IPS-NIHi11 (cell line): ENCODE measurements at places on chromosomes 12 and 14.

DNA sequence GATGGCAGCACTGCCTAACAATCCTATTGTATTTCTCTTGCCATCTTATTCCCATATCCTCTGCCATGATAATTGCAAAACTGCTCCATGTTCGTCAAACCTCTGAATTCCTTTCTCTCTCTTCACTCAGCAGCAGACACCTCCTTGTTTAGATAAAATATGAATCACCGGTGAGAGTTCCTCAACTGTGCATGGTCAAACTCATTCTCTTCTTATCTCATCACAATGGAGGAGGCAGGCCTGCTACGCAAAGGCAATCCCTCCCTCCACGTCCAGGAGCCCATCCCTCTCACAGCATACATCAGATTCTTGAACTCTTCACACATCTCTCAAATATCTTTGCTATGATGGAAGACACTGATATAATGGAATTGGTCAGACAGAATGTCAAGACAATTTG is 90.1 kb upstream of the DAAM1 start:
- DNase-seq, result no peak

DNA sequence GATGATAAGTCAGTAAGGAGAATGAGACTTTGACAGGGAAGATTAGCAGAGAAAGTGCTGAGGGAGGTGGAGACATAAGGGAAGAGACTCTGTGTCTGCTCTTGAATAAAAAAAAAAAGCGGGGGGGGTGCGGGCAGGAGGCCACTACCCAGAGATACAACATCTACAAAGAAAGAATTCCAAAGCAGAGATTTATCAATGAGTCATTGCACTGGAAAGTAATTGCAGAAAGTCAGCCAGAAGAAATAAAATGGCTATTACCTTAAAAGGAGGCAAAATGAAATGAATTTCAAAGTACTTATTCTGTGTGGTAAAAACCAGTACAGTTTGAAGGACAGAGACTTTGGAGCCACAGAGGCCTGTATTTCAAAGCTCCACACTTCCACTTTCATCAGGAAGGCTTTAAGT is 267.1 kb upstream of the PRKD1 start:
- no peak for DNase-seq

- DNase-seq, result no peak
Observed at GRCh38 chr14:63486738-63487137, 56.4 kb downstream of the PPP2R5E start.

GRCh38 chr12:39835517-39836489 is 216.2 kb upstream of the ABCD2 start:
- no peak for DNase-seq

DNA sequence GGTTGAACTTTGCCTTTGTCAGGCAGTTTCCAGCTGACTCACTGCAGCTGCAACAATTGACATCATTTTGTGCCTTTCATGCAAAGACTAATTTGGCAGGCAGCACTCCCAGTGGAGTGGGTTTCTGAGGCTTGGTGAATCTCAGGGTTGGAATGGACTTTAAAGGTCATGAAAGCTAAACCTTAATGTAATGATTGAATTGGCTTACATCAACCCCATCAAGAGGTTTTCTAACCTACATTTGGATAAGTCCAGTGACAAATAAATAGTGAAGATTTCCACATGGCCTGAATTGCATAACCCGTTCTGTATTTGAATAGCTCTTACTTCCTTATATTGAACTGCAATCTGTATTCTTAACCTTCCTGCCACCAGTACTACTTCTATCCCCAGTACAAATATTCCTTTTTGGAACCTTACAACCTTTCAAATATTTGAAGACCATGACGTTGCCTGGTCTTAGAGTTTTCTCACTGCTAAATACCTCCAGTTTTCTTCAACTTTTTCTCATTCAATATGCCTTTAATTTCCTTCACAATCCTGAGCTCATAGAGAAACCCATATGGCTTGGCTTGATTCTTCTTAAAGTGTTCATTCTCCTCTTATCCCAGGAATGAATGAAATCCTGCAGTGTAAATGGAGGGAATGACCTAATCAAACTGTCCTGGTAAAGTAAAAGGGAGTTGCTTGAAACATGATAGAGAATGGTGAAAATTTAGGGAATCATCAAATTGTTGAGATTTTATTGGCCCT is 168.1 kb upstream of the NOVA1 start:
- no peak for DNase-seq

DNA sequence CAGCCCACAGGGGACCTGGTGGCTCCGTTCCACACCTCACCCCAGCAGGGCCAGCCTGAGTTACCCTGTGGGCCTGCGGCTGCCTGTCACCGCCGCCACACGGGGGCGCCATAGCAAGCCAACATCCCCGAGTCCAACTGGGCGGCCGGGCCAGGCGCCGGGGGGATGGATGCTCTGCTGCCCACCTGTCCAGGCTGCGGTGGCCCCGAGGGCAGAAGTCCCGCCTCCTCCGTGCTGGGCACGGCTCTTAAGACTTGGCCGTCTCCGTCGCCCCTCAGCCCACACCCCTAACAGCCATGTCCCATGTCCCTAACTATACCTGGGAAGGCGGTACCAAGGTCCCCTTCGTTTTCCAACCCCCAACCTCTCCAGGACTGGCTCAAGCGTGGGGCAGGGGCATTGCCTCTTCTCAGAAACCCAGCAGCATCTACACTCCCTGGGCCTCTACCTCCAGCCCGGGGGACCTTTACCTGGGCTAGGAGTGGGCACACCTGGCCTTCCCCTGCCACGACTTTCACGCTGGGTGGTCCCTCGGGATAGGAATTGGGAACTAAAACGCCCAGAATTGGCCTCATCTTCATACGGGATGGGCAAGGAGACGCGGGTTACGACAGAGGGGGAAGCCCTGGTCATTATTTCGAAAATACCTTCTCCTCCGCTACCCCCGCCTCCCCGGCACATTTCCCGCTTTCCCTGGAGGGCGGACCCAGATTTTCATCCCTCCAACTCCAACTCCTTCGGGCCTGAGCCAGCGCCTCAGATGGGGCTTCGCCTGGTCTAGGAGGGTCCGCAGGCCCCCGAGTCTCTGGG is 1.1 kb upstream of the CYP46A1 start:
- peak; percentile 89 for DNase-seq

- DNase-seq, result no peak
Observed at GRCh38 chr12:127681151-127681754, 585.7 kb upstream of the TMEM132C start.

DNA sequence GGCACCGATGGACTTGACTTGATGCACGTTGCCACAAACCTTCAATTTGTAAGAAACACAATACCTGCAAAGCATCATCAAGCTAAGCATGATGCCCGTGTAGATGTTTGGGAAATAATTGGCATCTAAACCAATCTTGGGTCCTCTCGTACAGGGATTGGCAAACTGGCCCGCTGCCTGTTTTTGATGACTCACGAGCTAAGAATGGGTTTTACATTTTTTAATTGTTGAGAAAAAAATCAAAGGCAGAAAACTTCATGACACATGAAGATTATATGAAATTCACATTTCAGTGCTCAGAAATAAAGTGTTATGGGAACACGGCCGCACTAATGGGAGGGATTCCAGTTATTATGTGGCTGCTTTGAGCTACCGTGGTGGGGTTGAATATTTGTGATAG is 10.9 kb downstream of the MTA1 start:
- peak; percentile 18 for DNase-seq

- DNase-seq, result no peak
Observed at GRCh38 chr12:49220972-49221371, 32.1 kb upstream of the TUBA1A start.

GRCh38 chr12:27936196-27936595 is 36.3 kb downstream of the PTHLH start:
- DNase-seq, result no peak

- DNase-seq, result no peak
Observed at GRCh38 chr12:44157359-44157758, 321.5 kb downstream of the TMEM117 start.

DNA sequence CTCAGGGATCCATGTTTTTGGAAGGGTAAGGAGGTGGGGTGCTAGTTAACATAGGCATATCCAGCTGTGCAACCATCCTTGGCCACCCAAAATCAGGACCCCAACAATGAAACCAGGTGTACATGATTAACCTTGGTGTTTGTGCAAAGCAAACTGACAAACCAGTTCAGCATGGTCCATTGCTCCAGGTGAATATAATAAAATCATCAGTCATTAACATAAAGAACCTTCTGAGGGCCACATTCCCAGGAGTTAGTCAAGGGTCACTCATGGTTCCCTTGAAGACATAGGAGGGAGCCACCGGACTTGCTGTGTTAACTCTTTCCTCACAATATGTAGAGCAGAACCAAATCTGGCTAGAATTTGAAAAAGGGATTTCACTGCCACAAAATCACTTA is 17.8 kb downstream of the SLC38A2 start:
- DNase-seq, result peak; percentile 36

DNA sequence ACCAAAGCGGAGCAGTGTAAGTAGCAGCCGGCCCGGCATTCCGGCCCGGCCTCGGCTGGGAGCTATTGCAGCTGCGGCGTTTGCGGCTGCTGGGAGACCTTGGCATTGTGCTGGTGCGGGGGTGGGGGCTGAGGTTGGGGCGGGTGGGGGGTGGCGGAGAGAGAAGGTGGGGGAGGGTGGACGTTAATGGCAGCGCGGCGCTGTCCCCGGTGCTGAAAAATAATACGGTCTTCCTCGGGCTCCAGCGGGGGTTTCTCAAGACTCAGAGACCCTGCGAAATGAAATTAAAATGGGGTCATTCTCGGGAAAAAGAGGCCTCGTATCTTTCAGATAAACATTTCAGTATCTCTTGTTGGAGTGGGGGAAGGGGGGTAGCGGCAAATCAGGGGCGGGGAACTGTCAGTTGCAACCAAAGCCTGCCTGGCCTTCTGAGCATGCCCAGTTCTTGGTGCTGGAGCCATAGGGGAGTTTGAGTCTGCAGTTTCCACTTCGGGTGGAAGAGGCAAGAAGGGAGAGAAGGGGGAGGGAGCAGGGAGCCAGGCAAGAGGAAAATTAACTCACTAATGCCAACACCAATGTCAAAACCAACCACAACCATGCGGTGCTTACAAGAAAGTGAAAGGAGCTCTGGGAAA is 414 bp downstream of the UNC79 start:
- DNase-seq, result peak; percentile 76

DNA sequence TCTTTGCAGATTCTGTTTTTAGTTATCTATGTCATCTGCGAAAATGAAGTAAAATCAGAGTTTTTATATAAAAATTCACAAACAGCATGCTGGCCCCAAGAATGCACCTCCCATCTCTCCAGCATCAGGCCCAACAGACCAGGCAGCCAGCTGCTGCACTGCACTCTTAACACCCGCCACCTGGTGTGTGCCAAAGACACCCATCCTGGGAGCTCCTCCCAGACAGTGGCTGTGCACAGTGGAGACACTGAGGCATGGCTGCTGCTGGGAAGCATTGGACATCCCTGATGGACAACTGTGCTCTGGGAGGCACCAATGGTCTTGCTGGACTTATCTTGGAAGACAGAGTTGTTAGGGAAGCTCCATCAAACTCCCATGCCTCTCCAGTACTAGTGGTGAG is 817.2 kb downstream of the TMEM121 start:
- DNase-seq, result no peak

GRCh38 chr14:97106609-97107008 is 309.4 kb downstream of the VRK1 start:
- no peak for DNase-seq

GRCh38 chr12:759628-760027 is 7.2 kb downstream of the WNK1 start:
- DNase-seq, result no peak

- DNase-seq, result no peak
Observed at GRCh38 chr14:83470959-83471695, 1937.5 kb upstream of the SEL1L start.

DNA sequence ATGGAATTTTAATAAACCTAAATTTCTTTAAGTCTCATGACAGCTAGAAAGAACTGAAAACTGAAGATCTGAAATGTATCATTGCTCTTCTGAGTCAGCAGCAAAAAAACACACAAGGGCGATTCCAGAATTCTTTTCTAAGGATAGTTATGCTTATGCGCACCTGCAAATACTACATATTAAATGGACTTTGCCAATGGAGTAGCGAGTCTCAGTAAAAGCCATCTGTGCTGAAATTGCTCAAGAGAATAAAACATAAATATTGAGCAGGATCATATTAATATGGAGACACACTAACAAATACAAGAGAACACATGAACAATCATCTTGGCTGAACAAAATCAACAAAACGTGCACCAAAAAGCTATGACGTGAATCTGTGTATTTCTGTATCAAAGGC is 73.7 kb downstream of the CPNE8 start:
- DNase-seq, result no peak

GRCh38 chr12:64877363-64878004 is 53.0 kb downstream of the TBC1D30 start:
- DNase-seq, result no peak

DNA sequence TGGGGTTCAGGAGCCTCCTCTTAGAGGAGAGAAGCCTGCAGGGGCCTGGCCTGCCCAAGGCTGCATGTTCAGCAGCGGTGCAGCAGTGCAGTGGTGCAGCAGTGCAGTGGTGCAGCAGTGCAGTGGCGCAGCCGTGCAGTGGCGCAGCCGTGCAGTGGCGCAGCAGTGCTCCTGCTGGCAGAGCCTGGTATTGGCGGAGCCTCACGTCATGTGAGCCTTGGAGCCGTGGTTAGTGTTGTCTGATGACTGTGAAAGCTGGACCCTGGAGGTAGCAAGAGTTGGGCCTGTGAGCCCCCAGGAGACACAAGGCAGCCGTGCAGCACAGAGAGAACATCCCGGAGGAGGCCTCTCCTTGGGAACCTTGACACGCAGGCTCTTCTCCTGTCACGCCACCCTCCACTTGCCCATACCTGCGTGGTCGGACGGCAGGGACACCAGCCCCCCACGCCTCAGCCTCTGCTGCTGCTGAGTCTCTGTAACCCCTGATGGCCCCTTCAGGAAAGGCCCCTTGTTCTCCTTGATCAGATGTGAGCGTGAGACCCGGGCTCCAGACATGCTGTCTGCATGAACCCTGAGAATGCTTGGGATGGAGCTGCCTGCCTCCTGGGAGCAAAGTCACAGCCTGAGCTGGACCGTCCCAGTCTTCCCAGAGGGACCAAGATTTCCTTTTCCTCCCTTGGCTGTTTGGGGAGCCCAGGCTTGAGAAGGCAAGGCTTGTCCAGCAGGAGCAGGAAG is 193.7 kb downstream of the KIF26A start:
- no peak for DNase-seq

DNA sequence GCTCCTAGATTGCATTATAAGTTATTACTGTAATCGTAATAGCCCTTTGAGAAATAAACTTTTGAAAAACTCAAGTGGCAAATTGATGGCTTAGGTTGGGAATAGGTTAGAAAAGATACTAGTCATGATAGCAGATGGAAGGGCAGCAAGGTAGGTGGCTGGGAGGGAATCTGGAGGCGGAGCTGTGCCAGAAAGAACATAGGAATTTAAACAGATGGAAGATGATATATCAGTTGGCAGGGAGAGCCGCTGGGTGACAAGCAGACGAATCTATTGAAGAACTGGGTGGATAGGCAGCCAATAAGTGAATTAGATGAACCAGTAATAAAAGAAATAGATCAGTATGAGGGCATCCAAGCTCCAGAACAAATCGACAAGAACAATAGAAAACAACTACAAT is 142.1 kb downstream of the CNTN1 start:
- DNase-seq, result no peak

GRCh38 chr14:67856827-67857226 is 37.2 kb downstream of the RAD51B start:
- no peak for DNase-seq

- no peak for DNase-seq
Observed at GRCh38 chr12:16002880-16003279, 91.7 kb downstream of the DERA start.

GRCh38 chr14:100556936-100557505 is 30.2 kb downstream of the BEGAIN start:
- DNase-seq, result no peak

- peak; percentile 46 for DNase-seq
Observed at GRCh38 chr12:63103494-63104131, 47.4 kb downstream of the AVPR1A start.
